ENCODE measurements at places on chromosomes 13 and 19.

DNA sequence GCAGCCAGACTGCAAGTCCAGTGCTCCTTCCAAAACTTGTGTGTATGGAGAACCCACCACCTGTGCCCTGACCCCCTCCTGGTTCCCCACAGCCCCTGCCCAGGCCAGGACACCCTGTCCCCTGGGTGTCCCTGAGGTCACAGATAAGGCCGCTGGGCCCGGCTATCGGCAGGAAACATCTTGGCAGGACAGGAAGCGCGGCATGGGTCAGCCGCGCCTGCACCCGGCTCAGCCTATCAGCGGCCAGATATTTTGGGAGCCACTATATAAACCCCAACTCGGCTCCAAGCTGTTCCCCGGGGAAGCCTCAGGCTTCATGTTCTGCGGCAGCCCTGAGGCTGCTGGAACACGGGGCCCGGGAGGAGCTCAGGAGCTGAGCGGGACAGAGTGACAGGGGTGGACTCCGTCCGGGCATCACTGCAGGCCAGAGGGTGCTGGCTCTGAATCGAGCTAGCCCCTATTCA lies 60.8 kb downstream of the AP1M1 start:
- no peak for DNase-seq

DNA sequence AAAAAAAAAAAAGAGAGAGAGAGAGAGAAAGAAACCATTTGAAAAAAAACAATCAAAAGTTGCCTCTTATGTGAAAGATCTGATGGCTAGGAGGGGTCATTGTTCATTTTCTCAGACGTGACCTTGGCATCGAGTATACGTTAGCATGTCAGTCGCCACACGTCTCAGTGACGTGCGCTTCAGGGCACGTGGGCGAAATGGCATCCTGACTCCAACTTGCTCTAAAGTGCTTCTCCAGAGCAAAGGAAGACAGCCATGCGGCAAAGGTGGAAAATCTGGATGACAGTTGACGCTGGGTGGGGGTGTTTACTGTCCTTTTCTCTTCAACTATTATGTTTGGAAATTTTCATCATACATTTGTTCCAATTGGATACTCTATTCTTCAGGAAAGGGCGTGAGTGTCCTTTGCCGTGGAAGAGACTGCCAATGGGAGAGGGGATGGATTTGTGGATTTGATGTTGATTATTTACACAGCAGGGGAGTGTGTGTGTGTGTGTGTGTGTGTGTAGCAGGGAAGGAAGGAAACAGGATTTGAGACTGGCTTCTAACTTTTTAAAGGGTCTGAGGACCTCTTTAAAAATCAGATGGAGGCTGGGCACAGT lies 25.0 kb downstream of the KLF2 start:
- DNase-seq = no peak

DNA sequence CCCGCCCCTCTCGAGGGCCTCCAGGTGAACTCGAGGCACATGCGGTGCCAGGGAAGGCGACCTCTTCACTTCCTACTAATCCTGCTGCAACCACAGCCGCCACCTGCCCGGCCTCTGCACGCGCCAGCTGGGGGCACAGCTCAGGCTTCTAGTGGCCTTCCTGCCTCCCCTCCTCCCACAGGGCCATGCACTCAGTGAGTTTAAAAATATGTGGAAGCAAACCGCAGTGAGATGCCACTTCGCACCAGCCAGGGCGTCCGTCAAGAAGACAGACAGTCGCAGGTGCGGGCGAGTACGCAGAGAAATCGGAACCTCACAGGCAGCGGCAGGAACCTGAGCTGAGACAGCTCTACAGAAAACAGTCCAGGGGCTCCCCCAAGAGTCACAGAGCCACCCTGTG lies 10.4 kb downstream of the LMNB2 start:
- no peak for DNase-seq

DNA sequence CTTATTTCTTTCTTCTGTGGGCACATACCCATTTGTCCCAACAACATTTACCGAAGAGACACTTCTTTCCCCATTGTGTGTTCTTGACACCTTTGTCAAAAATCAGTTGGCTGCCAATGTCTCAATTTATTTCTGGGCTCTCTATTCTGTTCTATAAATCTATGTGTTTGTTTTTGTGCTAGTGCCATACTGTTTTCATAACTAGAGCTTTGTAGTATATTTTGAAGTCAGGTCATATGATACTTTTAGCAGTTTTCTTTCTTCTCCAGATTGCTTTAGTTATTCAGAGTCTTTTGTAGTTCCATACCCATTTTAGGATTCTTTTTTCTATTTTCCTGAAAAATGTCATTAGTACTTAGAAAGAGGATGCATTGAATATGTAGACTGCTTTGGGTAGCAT lies 1276.3 kb downstream of the SLITRK1 start:
- DNase-seq = no peak

- DNase-seq = no peak
Measured at GRCh38 chr13:101707659-101708058, 255.2 kb downstream of the ITGBL1 start.

DNA sequence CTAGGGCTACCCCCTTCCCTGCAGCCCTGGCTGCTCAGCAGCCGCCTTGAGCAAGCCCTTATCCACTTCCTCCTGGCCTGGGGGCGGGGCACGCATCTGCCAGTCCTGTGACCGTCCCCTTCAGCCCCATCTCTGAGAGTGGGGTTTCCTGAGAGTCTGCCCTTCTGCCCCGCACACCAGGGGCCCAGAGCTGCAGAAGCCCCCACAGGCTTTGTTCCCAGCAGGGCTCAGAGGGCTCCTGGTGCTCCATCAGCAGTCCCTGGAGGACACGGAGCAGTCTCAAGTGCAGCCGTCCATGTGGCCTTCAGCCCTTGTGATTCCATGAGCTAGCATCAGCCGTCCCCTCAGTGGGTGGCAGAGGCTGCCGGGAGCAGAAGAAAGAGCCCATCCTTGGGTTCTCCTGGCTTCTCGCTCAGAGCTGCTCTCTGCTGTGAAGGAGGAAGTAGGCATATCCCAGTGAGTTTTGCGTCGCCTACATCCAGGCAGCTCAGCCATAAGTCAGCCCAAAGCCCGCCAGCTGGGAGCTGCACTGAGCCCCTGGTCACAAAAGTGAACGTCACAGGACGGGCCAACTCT lies 16.3 kb downstream of the MYO9B start:
- peak; percentile 2 for DNase-seq

DNA sequence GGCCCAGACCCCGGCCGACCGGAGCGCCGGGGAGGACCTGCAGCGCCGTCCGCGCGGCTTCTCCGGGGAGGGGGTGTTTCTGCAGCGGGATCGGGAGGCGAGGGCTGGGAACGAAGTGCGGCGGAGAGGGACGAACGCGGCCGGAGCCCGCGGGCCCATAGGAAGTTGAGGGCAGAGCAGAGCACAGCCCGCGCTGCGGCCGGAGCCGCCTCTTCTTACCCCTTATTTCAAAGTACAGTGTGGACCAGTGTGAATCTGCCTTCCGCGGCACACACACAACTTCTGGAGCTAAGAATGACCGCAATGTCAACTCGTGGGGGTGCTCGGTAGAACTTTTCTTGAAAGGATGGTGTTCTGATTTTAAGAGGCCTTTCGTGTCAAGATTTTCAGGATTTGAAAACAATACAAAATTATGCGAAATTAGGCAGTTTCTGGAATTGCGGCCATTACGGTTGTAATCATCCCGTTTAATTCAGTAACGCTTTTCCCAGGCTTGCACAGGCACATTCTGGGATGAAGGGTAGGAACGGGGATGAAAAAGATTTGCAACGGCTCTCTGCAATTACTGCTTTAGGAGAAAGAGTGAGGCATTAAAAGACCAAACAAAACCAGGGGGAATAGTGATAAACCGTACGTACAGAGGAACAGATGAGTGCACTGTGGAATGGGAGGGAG lies 821 bp downstream of the TDRD3 start:
- no peak for DNase-seq
